ENCODE measurements at places on chromosomes 5 and 9.
A peak's percentile ranks its signal among the peaks of the same experiment; 100 is the strongest.

DNA sequence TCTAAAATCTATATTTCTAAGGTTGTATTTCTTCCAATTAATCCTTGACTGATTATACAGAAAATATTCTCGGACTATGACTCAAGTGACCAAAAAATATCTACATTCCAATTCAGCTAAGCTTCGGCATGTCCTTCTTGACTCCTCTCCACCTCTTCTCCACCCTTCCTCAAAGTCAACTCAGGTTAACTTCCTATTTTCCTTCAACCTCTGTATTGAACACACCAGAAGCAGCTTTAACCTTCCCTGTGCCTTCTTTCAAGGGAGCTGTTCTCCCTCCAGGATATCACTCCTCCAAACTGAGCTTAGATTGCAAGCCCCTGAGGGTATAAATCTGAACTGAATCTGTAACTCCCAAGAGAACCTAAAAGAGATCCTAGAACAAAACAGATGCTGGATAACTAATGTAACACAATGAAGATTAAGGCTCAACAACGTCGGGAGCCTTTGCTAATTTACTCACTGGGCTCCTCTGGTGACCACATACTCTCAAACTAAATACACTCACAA is 1.1 kb downstream of the SLCO4C1 start:
- peak; percentile 61 for DNase-seq

GRCh38 chr9:108980893-108981292 is 32.4 kb downstream of the CTNNAL1 start:
- no peak for DNase-seq

GRCh38 chr5:94244921-94245320 is 373.5 kb downstream of the KIAA0825 start:
- DNase-seq, result no peak

DNA sequence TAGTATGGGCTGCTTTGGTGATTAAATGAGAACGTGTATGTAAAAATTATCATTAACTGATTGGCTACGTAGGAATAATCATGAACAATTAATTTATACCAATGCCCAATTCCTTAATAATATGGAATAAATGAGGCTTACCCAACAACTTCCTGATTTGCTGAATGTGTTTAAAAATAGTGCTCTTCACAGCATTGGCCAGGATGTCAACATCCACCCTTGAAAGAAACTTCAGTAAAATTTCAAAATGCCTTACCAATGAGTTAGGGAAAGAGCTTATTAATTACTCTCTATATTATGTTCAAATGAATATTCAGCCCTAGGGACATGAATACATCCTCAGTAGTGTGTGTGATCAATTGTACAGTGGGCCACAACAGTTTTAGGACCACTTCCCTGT is 401.4 kb downstream of the PSAT1 start:
- DNase-seq, result no peak

GRCh38 chr5:16179511-16179935 is at the start of gene MARCHF11:
Gene MARCHF11 (minus strand): TSS chr5:16179791. CDS start chr5:16179575, 216 bp downstream.
- peak; percentile 1 for DNase-seq

DNA sequence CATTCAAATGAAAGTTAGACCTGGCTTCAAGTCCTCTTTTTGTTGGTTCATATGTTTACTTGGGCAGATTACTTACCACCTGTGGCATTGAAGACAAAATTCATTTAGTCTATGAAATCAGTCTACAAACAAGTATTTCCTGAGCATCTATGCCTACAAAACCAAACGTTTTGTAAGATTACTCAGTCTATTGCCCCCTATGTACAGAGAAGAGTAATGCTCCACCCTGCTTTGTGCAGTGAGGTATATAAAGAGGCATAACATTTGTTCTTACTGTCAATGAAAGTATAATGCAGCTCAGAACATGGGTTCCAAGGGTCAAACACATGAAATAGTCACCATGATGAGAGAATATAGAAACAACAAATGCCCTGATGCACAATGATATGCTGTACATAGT is 580.7 kb downstream of the KIF4B start:
- DNase-seq, result no peak

DNA sequence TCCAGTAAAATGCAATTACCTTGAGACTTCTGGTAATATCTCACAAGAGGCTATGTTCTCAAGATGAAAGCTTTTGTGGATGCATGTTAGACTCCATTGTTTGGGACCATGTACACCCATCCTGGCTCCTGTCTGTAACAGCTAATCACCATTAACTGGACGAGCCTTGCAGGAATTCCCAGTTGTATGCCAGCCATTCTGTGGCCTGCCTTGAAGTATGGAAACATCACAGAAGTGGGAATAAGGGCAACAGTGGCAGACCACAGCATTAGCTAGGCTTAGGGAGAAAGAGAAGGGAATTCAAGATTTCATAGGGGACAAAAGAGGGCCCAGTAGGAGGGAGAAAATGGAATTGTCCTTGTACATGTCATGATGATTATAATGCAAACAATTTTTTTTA is 79.0 kb downstream of the RORB start:
- no peak for DNase-seq

DNA sequence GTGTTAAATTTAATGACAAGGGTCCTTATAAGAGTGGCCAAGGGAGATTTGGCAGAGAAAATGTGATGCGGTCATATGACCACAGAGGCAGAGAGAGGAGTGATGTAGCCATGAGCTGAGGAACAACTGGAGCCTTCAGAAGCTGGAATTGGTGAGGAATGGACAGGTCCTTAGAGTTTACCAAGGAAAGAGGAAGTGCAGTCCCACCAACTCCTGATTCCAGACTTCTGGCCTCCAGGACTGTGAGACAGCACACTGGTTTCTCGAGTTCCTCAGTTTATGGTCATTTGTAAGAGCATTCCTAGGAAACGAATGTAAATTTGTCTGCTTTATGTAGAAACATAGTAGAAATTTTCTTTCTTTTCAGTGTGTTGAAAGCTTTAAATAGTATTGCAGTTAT is 410.1 kb downstream of the CDH18 start:
- peak; percentile 7 for DNase-seq

DNA sequence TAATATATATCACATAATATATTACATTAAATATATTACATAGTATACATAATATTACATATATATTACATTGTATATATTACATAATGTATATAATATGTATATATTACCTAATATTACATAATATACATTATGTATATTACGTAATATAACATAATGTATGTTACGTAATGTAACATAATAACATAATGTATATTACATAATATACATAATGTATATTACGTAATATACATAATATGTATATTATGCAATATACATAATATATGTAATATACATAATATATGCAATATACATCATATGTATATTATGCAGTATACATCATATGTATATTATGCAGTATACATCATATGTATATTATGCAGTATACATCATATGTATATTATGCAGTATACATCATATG is 19.1 kb downstream of the CYLC2 start:
- DNase-seq, result no peak

GRCh38 chr5:112174959-112175594 is 244.0 kb downstream of the EPB41L4A start:
- peak; percentile 58 for DNase-seq

DNA sequence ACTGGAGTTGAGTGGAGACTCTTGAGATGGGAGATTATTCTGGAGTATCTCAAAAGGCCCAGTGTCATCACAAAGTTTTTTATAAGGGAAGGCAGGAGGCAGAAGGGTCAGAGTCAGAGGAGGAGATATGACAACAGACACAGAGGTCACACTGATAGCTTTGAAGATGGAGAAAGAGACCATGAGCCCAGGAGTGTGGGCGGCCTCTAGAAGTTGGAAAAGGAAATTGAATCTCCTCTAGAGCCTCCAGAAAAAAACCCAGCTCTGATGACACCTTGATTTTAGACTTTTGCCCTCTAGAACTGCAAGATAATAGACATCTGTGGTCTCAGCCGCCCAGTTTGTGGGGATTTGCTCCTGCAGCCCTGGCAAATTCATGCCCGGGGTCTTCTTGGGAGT is 64.8 kb upstream of the SPTLC1 start:
- DNase-seq, result no peak

GRCh38 chr9:20754556-20754955 is 70.5 kb downstream of the FOCAD start:
- DNase-seq, result no peak

GRCh38 chr5:140351609-140352334 is 5.4 kb upstream of the HBEGF start:
- DNase-seq, result peak; percentile 62

DNA sequence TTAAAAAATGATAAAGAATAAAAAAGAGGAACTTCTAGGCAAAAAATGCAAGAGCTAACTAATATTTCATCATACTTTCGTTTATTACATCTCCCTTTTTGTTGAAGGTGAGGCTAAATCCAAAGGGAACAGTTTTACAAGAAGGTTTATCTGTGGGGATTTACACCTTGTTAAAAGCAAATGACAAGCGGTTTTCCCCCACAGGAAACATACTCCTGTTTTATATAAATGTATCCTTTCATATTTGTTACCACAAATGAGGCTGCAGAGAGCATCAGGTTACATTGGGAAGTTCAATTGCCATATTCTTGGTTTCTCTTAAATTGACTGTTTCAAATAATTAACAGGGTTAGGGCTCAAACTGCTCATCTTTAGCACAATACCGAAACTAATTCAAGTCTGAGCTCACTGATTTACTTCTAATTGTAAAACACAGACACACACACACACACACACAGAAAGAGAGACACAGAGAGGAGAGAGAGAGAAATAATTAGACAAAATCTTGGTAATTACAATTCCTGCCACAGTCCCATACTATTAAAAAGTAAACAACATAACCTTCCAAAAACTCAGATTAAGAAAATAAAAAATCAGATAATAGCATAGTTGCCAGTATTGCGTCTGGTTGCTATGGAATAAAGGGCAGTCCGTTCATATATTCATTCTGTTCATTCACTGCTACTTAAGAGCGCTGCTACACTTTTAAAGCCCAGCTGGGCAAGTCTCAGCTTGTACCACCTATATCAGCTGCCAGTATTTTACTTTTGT is 17.1 kb downstream of the RFX3 start:
- no peak for DNase-seq

GRCh38 chr5:151047814-151048425 is 27.5 kb downstream of the GPX3 start:
- peak; percentile 22 for DNase-seq
